Left renal pelvis (tissue), 4 donors: ENCODE measurements at places on chromosomes 12 and 14.
A peak's percentile ranks its signal among the peaks of the same experiment; 100 is the strongest.

GRCh38 chr12:84779169-84779568 is 133.4 kb downstream of the SLC6A15 start:
- no peak for DNase-seq

- DNase-seq, result no peak
Observed at GRCh38 chr12:24778486-24779304, 170.2 kb downstream of the BCAT1 start.

DNA sequence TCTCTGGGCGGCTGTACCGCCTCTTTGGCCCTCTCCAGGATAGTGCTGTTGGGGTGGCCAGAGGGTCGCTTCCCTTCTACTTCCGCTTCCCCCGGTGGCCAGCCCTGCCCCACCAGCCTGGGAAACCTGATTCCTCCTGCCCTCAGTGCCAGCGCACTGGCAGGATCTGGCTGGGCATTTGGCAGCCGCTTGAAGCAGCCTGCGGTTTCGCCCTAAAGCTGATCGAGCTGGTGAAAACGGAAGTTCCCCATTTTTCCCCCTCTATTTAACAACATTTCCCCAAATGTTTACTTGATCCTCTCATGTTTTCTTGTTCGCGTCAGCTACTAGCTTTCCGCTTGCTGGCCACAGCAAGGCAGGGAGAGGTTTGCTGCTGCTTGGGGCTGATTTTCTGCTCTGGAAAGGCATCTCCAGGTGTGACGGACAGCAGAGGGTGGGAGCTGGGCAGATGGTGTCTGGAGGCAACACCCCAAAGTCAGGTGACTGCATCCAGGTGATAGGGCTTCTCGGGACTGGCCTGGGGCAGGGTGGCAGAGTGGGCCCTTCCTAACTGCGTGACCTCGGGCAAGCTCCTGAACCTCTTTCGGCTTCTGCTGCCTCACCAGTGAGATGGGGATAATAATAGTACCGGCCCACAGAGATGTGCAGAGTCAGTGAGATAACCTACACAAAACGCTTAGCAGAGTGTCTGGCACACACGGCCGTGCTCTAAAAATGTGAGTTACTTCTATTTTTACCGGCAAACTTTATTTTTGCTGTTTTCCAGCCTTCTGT is 53.1 kb downstream of the TSPAN9 start:
- no peak for DNase-seq

- no peak for DNase-seq
Observed at GRCh38 chr12:76144245-76144549, 59.7 kb upstream of the NAP1L1 start.

GRCh38 chr12:112346194-112346593 is 36.0 kb downstream of the HECTD4 start:
- DNase-seq, result no peak

DNA sequence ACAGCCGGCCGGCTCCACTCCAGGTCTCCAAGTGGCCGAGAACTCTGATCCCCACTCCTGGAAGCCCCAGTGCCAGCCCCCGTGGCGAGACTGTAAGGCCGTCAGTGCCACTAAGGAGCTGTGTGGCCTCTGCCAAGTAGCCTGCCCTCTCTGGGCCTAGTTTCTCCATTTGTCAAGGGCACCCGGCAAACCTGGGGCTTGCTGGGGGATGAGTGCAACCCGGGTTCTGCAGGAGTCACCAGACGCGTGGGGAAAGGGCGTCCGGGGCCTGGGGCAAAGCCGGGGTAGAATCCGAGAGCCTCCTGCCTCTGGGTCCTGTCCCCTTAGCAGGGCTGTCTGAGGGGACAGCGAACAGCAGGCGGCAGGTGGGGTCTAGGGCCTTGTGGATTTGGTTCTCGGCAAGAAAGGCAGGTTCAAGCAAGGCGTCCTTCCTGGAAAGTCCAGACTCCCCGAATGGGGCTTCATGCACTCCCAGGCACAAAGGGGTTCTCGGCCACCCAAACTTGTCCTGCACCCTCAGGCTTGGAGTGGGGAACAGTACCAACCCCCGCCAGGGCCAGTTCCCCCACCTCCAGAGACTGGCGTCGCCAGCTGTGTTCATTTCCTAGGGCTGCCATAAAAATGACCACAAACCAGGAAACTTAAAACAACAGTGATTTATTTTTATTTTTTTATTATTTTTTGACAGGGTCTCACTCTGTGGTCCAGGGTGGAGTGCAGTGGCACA is 56.0 kb downstream of the NCOR2 start:
- DNase-seq, result no peak

GRCh38 chr12:87793131-87793530 is 236.1 kb downstream of the C12orf50 start:
- DNase-seq, result peak; percentile 27

DNA sequence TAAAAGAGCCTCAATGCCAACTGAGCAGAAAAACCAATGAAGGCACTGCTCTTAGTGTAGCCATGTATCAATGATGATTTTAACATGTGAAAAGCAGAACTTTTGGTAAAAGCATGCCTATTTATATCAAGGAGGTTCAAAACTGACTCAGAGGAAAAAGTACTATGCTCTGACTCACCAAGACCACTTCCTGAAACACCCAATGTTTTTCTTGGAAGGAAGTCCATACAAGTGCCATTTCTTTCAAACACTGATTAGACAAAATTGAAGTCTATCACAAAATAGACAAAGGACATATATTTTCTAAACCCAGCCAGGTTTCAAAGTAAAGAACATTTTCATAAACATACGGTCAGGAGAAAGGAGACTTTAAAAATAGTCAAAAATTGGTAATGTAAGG is 88.6 kb downstream of the EPS8 start:
- no peak for DNase-seq

- no peak for DNase-seq
Observed at GRCh38 chr14:51176839-51177238, 63.2 kb upstream of the TMX1 start.

- DNase-seq, result no peak
Observed at GRCh38 chr12:30169839-30170591, 386.3 kb upstream of the TMTC1 start.

GRCh38 chr14:74852922-74853530 is 22.9 kb downstream of the PROX2 start:
- no peak for DNase-seq

GRCh38 chr14:63926641-63927040 is 73.8 kb downstream of the SYNE2 start:
- DNase-seq, result no peak

DNA sequence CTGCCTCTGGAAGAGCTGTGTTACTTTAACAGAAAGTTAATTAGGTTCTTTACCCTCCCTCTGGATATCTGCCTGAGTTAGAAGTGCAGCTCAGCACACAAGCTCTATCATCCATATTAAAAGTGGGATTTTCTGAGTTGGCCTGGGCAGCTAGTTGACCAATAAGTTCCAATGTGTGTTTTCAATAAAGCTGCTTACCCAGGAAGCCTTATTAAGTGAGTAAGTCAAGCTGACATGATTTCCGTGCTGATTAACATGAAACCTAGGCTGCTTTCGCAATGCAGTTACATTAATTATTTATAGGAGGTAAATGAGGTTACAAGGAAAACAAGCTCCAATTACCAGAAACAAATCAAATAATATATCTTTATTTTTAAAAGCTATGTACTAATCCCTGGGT is 4.8 kb downstream of the NEUROD4 start:
- DNase-seq, result no peak

GRCh38 chr14:61178226-61179060 is 102.7 kb downstream of the TMEM30B start:
- DNase-seq, result no peak

GRCh38 chr14:34234258-34234657 is 227.8 kb downstream of the SPTSSA start:
- no peak for DNase-seq

GRCh38 chr12:2273288-2273687 is 220.5 kb downstream of the CACNA1C start:
- no peak for DNase-seq

GRCh38 chr14:65506801-65507200 is 94.3 kb downstream of the FUT8 start:
- no peak for DNase-seq

GRCh38 chr12:117023998-117024960 is 74.9 kb downstream of the TESC start:
- DNase-seq, result no peak

DNA sequence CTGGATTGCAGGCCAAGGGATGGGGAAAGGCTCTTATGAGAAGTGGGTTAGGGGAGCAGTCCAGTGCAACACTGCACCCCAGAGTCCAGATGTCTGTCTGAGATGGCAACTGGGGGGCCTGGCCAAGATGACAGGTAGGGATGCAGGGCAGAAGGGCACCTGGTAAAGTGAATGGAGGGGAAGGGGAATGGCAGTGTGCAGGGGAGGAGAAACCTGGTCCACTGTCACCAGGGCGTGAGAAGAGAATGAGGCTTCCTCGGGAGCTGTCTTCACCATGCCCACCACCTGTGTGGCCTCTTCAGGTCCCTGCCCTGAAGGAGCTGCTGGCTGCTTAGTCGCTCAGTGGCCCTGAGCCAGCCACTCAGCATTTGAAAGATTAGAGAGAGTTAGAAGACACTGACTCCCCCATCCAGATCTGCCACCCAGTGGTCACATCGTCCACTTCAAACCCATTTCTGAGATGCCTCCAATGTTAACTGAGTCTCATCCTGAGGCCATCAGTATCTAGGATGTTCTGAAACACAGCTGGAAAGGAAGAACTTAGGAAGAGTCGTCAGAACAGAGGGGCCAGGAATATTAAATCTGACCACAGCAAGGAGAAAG is 57.3 kb downstream of the PLEKHG3 start:
- no peak for DNase-seq

DNA sequence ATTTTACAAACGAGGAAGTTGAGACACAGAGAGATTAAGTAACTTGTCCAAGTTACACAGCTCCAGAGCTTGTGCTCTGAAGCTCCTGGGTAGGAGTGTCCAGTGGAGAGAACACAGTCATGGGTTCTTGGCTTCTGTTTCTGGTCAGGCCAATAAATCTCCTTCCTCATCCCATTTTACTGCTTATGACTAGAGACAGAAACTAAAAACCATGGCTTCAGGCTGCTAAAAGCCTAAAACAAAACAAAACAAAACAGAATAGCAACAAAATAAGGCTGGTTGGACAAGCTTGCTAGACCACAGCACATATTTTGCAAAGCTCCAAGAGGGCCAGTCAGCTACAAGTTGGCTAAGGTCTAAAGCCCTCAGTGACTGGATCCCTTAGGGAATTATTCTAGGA is 49.8 kb downstream of the PTGER2 start:
- no peak for DNase-seq

DNA sequence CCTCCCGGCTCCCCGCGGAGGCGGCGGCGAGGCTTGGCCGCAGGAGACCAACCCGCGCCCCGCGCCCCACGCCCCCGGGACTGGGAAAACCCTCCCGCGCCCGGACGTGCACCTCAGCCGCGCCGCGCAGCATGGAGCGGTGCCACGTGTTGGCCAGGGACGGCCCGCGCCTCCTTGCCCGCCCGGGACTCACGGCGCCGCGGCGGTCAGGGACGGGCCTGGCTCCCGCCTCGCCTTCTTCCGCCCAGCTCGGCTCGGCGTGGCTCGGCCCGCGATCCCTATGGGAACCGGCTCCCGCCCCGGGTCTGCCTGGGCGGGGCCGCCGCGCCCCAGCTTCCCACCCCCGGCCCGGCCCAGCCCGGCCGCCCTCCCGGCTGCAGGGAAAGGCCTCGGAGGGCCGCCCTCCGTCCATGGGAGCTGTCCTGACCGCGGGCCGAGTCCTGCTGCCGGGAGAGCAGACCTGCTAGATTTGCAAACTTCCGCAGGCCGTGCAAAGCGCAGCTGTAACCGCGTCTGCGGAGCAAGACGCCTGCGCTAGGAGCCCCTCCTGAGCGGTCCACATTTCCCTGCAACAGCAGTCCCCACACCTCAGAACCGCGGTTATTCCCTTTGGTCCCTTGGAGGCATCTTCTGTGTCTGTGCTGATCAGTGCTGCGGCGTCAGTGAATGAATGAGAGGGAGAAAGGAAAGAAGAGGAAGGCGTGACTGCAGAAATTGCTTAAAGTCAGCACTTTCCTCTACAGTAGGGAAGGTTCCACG is at the start of gene CDKL1:
TSS of gene CDKL1 (minus strand) at position 251 of the 759 bp plus-strand sequence. CDS start 1,013 bp downstream, outside the sequence.
- no peak for DNase-seq

- DNase-seq, result peak; percentile 78
Observed at GRCh38 chr12:48852734-48853688, 1.0 kb upstream of the DDX23 start.

- no peak for DNase-seq
Observed at GRCh38 chr14:22491683-22492621, 97.1 kb downstream of the DAD1 start.

GRCh38 chr12:39671898-39672875 is 52.6 kb upstream of the ABCD2 start:
- no peak for DNase-seq

DNA sequence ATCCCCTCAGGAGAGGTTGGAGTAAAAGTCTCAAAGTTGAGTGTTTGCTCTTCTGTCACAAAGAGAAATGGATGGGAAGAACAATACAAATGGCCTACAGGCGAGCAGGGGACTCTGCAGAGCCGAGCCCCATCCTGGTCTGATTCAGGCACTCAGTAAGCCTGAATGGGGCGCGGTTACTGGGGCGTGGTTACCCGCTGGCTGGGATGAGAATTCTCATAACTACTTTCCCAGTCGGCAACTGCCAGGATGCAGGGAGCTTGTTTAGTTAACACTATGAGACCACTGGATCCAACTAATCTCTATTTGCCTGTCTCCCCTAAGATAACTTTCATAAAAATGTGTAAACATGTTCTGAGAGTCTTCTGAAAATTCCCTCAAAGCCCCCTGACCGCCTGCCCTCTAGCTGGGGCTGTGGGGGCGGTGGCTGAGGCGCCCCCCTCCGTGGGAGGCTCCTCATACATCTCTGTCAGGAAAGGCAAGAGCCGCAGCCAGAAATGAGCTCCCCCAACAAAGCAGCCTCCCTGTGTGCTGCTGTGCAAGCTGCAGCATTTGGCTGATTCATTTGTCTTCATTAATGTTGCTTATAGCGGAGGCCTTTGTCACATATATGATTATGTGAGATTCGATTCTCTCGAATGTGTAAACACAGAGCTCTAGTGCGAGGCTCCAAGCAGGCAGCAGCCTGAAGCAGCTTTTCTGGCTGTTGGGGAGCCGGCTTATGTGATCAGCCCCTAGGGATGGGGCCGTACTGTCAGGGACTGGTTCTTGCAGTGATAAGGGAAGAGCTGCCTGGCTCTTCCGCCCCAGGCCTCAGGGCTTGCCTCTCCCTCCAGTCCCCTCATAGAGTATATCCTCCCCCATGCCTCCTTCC is 126.1 kb upstream of the ARHGAP5 start:
- peak; percentile 67 for DNase-seq

DNA sequence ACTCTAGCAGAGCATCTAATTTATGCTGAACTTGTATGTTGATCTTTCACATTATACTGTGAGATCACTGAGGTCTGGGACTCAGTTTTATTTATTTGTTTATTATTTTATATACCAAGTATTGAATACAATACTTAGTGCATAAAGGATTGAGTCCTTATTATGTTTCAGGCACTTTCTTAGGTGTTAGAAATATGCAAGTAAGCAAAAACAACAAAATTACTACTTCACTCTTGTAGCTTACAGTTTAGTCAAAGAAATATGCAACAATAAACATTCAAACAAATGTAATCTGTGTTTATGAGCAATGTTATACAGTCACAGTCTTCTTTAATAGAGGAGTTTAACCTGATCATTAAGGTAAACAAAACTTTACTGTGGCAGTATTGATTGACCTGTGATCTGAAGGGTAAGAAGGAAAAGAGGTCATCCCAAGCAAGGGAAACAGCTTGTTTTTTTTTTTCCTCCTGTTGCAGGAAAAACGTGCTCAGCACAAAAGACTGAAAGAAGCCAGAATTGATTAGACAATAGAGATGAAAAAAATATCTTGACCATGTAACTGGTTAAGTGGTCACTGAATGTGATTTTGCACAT is 990.7 kb downstream of the TRHDE start:
- DNase-seq, result no peak
